Activated naive CD4-positive, alpha-beta T cell treated with Interleukin-2 at 50 U/mL for 16 hours (primary cell): ENCODE measurements at places on chromosomes 11 and 22.

GRCh38 chr11:116144387-116144958 is 628.3 kb downstream of the BUD13 start:
- no peak for DNase-seq

- no peak for DNase-seq
Observed at GRCh38 chr11:133830931-133831907, 14.1 kb downstream of the SPATA19 start.

DNA sequence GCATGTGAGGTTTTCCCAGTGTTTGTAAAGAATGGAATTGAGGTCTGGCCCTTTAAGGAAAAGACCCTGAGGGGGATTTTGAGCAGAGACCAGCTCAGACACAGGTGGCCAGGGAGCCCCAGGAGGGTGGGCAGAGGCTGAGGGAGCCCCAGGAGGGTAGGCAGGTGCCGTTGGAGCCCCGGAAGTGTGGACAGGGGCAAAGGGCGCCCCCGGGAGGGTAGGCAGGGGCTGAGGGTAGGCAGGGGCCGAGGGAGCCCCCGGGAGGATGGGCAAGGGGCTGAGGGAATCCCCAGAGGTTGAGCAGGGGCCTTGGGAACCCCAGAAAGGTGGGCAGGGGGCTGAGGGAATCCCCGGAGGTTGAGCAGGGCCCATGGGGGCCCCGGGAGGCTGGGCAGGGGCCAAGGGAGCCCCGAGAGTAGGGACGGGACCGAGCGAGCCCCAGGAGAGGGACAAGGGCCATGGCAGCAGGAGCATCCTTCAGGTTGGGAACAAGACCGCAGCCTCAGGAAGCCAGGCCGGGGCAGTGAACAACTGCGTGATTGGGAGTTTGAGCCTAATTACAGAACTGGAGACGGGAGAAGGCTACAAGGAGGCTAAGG is 292.0 kb downstream of the BRD1 start:
- no peak for DNase-seq

DNA sequence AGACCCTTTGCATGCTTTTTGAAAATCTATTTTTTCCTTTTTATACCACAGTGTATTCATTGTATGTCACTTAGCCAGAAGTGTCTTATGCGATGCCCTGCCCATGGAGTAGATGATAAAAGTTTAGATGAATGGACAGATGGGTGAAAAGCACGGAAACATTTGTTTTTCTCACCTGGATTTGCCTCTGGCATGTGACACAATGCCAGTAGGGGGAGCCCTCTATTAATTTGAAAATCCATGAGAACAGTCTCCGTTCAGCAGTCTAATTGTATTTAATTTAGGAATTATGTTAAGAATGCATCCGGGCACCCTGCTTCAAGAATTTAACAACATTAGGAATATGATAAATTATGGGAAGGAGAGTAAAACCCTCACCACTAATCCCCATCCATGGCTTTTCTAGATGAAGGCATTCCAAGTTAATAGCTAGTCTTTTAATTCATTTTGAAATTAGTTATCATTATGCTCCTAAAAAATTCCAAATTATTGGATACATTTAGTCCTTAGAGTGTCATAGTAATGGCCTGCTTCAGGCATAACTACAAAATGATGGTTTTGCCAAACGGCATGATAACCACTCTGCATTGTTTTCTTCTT is 55.3 kb upstream of the ALKBH3 start:
- no peak for DNase-seq

GRCh38 chr11:118892964-118893363 is 9.3 kb downstream of the CXCR5 start:
- DNase-seq = no peak

DNA sequence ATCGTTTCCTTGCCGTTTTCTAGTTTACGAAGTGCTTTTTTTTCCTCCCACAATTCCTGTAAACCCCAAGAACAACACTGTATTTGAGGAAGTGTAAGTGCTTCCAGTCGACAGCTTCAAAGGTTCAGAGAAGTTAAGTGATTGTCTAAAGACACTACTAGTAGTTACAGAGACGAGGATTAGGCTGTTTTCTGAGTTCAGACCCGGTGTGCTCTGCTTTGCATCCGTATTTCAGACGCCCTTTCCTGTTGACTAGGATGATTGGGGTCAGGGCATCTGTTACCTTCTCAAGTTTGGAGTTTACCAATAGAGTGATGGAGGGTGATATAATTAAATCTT is 430 bp downstream of the CLP1 start:
- DNase-seq = no peak

DNA sequence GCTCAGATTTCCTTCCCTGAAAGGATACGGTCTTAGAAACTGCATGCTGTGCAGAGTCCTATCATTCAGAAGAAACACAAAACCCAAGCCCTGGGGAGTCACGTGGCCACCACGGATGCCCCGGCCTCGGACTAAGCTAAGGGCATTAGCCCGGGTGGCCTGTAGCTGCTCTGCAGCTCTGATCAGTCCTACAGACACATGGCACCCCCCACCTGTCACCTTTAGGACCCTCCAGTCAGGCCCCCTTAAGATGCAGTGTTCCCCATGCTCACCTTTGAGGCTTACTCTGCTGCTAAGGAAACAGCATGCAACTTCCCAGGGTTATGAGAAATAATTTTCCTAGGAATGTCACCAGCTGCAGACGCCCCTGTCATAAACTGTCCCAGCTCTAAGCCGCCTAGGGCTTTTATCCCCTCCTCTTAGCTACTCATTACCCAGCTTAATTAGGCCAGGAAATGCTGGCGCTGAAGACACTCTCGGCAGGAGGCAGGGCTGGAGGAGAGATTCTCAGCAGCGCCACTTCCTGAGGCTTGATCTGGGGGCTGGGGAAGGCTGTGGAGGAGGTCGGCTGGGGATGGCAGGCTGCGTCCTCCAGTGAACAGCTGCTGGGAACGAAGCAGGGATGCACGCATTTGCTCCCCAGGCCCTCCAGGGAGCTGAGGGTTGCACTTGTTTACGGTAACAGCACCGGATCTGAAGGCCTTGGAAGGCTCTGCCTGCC is 47.2 kb upstream of the ADA2 start:
- DNase-seq = no peak

DNA sequence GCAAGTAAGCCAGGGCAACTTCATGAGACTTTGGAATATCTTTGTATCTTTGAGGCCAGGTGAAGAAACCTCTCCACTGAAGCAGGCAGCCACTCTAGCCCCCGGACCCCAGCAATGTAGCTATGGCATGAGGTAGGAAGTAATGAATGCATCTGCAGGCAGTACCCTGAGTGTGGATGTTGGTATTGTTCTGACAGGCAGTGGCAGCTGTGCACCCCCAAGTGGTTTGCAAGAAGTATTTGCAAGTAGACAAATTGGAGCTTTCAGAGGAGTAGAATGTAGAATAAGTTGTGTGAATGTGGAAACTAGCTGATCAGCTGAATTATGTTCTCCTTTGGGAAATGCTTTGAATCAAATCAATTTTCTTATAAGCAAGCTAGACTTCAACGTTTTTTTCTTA is 194.4 kb upstream of the PGR start:
- DNase-seq = no peak

GRCh38 chr11:2298795-2299761 is 2.6 kb downstream of the C11orf21 start:
- peak; percentile 34 for DNase-seq

DNA sequence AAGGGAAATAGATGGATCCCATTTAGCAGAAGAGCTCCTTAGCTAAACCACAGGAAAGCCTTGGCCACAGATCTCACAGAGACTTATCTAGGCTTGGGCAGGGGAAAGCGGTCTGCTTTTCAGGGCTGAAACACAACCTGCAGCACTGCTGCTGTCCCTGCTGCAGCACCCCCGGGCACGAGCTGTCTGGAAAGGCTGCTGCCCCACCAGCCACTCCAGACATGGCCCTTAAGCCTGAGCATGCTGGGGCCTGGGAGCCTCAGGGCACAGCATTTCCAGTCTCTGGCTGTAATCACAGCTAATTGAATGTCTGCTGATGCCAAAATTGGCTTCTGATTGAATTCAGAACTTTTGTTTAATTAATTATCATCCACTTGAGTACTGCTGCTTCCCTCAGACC is 115.0 kb downstream of the TMPRSS5 start:
- DNase-seq = no peak

GRCh38 chr11:106997227-106997626 is 21.0 kb downstream of the GUCY1A2 start:
- DNase-seq = no peak

DNA sequence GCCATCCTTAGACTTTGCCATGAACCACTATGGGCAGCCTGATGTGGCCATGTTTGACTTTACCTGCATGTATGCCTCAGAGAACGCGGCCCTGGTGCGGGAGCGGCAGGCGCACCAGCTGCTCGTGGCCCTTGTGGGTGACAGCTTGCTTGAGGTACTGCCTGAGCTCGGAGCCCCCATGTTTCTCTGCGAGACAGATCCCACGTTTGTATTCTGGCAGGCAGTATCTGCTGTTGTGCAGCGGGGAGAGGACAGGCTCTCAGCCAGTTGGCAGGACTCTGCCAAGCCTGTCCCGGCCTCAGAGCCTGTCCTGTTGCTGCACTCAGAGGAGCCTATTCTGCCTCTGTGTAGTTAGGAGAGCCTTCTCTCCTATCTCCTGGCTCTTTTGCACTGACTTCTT is 109.9 kb downstream of the MICAL2 start:
- no peak for DNase-seq

DNA sequence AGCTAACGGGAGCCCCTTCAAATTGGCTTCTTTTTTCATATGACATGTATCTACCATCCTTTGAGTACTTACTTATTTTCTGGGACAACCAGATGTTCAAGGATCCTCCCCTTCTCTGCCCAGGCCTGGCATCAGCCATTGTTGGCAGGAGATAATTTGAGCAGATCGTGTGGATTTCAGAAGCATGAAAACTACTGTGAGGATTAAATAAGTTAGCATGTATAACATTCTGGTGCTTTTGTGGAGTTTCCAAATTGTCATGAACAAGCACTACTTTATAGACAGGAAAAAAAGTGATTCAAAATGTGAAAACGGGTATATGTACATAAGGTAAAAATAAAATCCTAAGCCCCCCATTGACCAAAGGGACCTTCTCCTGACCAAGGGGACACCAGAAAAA is 2.1 kb upstream of the NADSYN1 start:
- no peak for DNase-seq

DNA sequence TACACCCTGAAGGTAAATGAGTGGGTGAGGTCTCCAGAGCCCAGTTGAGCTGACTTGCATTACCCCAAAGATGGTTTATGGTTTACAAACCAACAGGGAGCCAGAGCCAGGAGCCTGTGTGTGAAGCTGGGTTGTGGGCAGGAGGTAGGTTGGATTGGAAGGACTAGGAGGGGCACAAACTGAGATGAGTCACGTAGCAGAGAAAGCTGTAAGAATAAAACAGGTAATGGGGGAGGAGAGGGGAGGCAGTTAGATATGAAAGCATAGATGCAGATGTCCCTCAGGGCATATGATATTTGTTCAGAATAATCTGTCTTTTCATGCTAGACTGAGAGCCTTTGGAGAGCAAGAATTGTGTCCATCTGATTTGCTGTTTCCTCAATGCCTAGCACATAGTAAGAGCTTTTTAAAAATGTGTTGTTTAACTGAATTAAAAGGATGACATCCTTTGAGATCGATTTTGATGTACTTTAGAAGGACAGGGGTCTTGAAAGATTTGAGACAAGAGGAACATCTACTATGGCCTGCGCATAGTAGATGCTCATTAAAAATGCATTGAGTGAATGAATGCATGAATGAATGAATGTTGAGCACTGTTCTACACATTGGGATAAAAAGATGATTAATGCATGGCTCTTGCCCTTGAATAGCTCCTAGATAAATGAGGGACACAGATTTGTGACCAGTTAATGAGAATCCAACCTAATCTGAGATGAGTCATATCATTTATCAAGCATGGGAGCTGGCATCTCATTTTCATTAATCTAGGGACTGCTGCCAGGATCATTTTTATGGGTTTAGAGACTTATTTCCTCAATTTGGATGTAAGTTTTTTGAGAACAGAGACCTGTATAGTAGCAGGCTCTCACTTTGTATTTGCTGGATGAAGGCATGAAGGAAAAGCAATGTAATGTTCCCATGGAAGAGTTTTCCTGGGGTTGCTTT is 175.8 kb upstream of the BDNF start:
- DNase-seq = no peak

DNA sequence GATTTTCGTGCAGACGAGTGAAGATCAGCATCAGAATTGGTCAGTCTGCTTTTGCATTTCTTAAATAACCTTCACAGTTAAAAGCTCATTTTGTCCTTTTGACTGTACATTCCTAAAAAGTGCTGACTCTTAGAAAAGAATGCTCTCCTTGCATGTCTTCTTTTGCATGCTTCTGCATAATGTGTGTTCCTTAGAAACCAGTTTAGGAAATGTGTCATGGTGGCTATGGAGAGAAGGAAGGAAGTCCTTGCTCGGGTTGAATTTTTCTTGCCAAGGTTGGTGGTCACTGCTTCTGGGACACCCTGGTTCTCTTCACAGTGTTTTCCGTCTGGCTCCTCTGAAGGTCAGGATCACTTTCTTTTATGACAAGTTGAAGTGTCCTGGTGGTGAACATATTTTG is 6.8 kb downstream of the AP2A2 start:
- DNase-seq = no peak

GRCh38 chr22:26050079-26050478 is 119.2 kb upstream of the SEZ6L start:
- DNase-seq = no peak

DNA sequence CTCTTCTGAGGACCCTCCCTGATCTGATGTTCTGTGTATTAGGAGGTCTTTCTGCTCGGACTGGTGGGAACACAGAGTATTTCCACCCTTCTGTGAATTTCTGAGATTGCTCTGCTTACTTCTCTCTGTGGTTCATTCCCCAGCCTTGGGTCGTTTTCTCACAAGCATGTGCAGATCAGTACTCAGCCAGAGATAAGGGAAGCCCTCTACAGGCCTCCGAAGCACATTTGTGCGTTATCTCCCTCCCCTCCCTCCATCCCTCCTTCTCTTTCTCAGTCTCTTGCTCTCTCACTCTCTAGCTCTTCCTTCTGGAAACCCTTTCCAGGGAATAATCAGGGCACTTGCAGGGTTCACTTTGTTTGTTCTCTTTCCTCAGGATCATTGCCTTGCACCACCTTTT is 35.2 kb upstream of the TUB start:
- no peak for DNase-seq

DNA sequence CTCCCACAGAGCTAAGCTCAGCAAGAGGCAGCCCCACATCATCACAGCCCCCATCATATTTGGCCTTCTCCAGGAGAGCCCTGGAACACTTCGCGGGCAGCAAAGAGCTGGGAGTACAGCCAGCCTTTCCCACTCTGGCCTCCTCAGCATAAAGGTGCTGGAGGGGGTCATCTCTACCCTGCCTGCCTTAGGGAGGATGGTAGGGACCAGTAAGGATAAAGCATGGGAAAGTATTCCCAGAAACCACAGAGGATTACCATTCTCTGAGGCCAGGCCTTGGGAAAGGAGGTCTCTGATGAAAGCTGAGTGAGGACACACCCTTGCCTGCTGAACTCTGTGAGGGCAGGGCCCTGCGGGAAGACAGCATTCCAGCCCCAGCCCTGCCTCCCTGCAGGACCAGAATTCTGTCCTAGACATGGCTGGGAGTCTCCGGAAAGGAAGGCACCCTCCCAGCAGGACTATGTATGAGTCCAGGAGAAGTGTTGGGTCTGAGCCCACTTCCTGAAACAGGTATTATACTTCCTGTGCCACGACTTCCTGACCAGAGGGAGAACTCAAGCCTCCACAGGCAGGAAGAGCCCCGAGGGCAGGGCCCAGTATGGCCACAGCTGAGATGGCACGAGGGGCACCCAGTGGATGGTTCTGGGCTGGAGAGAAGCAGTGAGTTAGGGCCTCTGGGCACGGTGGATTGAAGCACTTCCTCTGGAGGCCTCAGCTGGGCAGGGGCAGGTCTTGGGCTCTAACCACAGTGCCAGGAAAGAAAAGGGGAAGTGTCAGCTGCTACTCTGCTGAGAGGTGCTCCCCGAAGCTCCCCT is 12.9 kb upstream of the CASTOR1 start:
- DNase-seq = no peak
